ENCODE measurements at places on chromosomes 1 and 21.

DNA sequence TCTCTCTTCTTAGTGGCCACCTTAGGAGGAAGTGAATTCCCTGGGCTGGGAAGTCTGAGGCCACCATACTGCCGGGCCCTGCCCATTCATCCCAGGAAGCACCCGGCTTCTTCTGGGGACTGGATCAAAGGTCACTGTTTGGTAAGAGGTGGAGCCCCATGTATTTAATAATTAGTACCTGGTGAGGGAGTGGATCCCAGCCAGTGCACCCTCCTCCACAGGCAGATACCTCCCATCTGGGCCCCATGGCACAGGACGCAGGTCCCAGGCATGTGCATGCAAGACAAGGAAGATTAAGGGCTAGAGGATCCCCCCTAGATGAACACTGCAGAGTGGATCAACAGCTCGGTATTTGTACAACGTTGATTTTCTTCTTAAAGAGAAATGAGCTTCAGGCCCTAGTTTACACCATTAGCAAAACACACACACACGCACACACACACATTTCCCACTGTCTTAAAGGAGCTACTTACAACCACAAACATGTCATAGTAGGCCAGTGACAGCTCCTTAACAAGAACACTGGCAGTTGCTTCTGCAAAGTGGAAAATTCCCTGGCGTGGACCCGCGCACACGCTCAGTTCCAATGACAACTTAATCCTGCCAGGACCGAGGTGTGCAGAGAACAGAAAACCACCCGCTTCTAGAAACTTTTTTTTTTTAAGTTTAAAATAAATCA is 90.7 kb downstream of the MRPL37 start:
- DNase-seq: no peak

- no peak for DNase-seq
Observed at GRCh38 chr1:32991386-32991785, 26.8 kb upstream of the RNF19B start.

DNA sequence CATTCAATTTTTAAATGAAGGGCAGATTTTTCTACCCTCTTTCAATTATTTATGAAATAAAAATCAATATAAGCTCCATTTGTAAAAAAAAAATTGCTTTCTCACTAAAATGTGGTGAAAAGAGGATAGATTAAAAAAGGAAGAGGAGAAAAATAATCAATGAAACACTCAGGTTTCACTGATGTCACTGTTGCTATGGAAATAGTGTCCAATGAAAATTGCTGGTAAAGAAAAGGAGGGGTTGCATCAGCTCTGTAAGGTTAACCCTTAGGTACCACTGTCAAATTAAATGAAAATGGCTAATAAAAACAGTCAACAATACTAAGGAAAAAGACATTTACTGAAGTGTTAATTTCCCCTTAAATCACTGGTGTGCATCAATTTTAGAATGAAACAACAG is 91.6 kb upstream of the TTC39A start:
- no peak for DNase-seq

DNA sequence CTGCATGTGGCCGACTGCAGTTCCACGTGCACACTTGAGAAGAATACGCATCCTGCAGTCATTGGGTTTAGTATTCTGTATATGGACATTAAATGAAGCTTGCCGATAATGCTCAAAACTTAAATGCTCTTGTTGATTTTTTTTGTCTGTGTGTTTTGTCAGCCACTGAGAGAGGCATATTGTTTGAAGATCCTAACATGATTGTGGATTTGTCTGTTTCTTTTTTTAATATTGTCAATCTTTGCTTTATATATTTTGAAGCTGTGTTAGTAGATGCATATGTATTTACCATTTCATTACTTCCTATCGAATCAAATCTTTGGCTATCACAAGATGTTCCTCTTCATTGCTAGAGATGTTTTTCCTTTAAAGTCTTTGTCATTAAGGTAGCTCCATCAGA is 73.2 kb downstream of the FHAD1 start:
- no peak for DNase-seq

DNA sequence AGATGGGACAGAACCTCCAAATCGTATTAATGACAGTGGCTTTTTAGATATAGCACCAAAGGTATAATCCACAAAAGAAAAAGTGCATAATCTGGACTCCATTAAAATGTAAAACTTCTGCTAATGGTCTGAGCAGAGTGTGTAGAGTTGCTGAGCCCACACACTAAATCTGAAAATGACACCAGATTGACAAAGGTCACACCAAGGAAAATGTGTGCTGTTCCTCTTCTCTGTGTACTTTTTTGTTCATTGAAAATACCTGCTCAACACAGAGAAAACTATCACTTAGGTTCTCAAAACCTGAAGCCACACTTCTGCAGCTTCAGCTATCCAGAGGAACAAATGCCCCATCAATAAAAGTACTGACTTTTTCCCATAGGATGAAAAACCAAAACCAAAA is 146.2 kb downstream of the AK5 start:
- no peak for DNase-seq

- no peak for DNase-seq
Observed at GRCh38 chr1:234517110-234517802, 38.3 kb upstream of the TARBP1 start.

DNA sequence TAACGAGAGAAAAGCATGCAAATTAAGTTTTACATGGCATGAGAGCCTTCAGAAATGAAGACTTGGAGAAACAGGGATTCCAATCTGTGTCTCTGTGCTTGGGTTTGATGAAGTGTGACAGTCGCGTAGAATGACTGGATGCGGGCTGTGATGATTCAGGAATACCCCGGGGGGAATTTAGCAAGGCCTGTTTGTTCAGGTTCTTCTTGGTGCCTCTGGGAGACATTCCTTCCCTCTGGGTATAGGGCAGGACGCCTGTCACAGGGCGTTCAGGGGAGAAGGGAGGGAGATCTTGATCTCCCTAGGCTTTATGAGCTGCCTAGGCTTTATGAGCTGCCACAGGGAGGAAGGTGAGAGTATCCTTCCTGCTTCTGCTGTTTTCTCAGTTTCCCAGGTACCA is 36.6 kb downstream of the DOP1B start:
- DNase-seq: no peak

DNA sequence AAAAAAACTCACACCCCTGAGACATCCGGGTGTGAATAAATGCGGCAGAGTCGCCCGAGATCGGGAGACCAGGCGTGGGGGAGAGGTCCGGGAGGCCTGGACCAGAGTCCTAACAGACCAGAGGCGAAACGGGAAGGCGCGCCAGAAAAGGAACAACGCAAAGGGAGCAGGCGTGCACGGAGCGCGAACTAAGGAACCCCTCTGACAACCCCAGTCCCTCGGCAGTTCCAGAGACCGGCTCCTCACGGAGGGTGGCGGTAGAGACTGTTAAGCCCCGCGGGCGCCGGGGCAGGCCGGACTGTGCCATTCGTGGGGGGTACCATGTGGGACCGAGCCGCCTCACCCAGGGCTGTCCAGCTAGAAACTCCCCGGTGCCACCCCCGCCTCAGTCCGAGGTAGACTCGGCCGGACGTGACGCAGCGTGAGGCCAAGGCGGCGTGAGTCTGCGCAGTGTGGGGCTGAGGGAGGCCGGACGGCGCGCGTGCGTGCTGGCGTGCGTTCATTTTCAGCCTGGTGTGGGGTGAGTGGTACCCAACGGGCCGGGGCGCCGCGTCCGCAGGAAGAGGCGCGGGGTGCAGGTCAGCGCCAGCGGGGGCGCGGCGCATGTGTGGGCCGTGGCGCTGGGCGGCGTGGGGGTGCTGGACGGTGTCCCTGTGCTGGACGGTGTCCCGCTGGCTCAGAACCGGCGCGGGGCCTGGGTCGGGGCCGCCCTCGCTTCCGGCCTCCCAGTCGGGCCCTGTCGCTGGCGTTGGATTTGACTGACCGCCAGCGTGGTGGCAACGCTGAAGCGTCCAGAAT is at the start of gene PARK7:
Gene PARK7 (plus strand): TSS at position 496 of the 798 bp plus-strand sequence. CDS start 1,075 bp downstream, outside the sequence.
- peak; percentile 100 for DNase-seq

- no peak for DNase-seq
Observed at GRCh38 chr21:45388611-45389296, 16.2 kb upstream of the COL18A1 start.

GRCh38 chr21:46269466-46269865 is 15.9 kb downstream of the MCM3AP start:
- DNase-seq: no peak

All from effector CD4-positive, alpha-beta T cell (primary cell).